ENCODE measurements at places on chromosomes 5 and 9.

GRCh38 chr5:123451047-123451446 is 27.8 kb upstream of the CEP120 start:
- DNase-seq, result no peak

GRCh38 chr9:32161209-32161608 is 223.2 kb upstream of the ACO1 start:
- no peak for DNase-seq

GRCh38 chr5:95382801-95383200 is 8.4 kb upstream of the FAM81B start:
- no peak for DNase-seq

DNA sequence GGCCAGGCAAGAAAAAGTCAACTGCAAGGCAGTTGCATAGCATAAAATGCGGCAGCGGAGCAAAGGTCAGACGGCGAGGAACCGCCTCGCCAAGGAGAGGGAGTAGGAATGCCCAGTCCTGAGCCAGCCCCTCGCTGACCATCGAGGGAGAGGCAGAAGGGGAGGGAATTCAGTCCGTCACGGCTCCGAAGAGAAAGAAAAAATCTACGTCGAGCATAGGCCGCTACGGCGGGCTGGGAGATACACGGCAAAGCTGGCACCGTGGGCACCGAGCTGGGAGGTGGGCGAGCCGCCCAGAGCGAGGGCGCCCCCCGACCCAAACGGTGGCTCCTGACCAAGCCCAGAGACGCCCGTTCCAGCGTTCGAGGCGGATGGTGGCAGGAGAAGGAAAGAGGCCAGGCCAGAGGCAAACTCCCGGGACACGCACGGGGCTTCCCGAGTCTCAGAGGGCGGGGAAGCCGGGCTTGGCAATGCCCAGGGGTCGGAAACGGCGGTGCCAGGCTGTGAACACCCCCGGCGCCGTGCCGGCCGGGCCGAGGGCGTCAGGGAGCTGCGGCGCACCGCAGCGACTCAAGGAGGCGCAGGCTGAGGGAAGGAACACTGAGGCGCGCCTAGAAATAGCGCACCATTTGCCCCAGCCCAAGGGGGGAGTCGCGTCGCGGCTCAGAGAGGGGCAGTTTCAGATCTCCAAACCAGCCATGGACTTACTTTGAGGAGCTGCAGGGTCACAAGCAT is 518 bp downstream of the SPRY4 start:
- peak; percentile 10 for DNase-seq

DNA sequence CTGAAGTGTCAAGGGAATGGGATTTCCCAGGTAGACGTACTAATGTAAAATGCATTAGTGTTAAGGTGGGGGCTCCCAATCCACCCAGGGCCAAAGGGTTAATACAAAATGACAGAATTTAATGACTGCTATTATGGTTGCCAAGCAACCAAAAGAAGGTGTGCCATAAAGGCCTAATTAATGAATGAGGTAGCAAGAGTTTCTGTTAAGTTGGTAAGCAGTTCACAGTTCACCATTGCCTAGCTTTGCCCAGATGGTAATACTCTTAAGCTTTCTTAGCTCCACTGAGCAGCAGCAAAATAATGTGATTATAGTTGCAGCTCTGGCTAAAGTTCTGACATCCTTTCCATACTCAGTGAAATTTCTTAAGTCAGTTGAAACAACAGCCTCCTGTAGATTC is 211.7 kb downstream of the DENND1A start:
- DNase-seq, result no peak

DNA sequence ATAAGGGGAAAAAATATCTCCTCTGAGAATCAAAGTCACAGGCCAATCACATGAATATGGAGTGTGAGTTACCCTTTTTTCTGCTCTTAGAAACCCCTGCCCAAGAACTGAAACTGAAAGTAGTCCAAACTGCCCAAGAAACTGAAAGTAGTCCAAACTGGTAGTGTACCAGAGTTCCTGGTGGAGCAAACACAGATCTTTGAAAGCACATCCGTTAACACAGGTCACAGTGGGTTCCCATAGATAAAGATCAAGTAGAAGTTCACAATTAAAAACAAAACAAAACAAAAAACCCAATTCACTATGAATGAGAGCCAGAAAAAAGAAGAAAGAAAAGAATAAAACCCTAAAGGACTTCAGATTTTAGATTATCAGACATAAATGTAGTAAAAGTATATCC is 332.4 kb upstream of the EFNA5 start:
- peak; percentile 15 for DNase-seq

DNA sequence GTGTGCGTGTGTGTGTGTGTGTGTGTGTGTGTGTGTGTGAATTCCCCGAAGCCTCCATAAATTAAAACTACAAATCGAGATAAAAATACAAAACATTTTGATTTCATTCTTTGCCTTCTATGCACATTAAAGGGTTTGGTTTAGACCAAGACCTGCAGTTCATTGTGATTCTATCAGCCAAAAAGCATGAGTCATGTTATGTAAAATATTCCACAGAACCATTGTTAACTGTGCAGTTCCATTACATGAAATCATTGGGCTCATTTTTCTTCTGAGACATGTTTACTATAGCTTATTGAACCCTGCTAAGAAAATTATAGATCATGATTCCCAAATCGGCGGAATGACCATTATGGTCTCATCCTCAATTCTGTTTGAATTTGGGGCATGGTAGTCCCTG is 11.7 kb downstream of the CAVIN4 start:
- peak; percentile 69 for DNase-seq

- DNase-seq, result no peak
These were observed 109.8 kb downstream of the MCTP1 start for GRCh38 chr5:95175106-95175505.

GRCh38 chr9:3793971-3794383 is 268.2 kb upstream of the RFX3 start:
- DNase-seq, result no peak

DNA sequence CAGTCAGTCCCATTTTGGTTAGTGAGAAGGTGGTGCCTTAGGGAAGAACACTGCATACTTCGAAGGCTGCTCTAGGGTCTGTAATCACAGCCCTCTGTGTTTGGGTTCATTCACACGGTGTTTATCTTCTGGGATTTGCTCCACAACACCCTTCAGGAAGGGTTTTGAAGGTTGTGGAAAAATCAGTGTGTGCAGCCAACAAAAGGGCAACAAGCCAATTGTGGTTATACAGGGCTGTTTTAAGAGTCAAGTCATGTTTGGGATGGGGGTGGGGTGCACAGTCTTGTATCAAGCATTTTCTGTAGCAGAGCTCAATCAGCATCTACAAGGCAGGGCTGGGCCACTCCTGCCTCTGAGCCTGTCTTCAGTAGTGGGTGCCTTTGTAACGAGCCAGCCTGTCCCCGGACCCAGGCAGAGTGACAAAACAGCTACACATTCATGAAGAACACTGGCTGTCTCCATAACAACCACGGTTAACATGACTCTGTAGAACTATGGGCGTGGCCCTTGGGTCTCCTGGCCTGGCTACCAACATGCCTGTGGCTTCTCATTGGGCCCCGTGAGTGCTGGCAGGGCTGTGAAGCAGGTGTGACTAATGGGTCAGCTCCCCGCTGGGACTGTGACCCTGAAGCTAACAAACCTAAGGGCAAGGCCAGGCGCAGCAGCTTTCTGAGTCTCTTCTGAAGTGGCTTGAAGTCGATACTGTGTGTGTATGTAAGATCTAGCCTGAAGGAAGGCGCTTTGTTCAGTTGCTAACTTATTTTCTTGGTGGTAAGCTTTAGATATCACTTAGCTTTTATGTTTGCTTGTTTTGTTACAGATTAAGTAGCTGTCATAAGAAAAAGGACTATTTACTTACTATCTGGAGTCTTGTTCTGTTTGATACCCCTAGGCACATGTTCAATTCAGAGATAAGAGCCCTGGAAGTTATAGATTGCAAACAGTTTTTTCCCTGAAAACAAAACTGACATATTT is 27.9 kb upstream of the GOLM1 start:
- DNase-seq, result no peak

DNA sequence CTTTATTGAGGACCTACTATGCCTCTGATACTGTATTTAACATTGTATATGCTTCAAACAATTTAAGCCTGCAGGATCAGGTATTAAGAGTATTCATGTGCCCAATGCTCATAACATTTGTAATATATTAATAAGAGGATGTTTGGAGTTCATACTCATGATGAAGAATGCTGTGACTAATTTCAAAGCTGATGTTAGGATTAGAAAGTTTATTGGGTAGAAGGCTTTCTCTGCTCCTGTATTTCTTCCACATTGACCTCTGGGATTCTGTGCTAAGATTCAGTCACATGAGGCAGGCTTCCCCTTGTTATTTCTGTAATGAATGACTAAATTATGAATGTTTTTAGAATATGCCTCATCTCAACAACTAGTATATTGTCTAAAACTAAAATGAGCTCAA is 456.4 kb downstream of the NFIB start:
- DNase-seq, result no peak

GRCh38 chr9:17810728-17811571 is 232.1 kb downstream of the SH3GL2 start:
- DNase-seq, result peak; percentile 66

GRCh38 chr9:33129886-33130881 is 37.0 kb downstream of the B4GALT1 start:
- no peak for DNase-seq

- DNase-seq, result no peak
These were observed 8.8 kb downstream of the TMEM171 start for GRCh38 chr5:73129143-73129542.

DNA sequence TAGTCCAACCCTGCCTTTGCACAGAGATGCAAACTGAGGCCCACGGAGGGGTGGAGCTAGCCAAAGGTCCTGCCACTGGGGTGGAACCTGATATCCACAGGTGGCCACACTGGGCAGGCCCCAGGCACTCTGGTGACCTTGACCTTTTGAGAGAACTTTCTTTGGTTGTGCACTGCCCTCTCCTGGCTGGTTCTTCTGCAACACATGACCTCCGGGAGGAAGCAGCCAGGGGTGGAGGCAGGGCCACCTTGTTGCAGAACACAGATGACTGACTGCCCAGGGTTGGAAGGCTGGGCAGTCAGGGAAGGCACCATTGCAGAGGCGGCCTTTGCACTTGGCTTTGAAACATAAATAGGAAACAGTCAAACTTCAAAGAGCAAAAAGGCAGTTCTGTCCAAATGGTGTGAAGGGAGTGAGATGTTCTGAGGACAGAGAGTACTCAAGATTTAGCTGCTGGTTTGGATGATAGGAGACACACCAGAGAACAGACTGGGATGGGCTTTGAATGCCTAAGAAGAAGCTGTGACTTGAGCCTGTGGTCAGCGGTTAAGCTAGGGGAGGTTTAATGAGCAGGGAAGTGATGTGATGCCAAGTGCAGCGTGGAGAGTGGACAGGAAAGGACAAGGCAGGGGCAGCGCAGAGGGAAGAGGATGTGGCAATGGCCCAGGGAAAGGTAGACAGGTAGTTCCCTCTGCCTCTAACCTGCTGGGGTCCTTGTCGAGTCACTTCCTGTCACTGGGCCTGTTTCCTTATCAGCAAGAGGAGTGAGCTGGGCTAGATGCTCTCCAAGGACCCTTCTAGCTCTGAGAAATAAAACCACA is 6.8 kb upstream of the TCOF1 start:
- peak; percentile 60 for DNase-seq

- DNase-seq, result no peak
These were observed 413.9 kb downstream of the GADD45G start for GRCh38 chr9:90018688-90019087.

DNA sequence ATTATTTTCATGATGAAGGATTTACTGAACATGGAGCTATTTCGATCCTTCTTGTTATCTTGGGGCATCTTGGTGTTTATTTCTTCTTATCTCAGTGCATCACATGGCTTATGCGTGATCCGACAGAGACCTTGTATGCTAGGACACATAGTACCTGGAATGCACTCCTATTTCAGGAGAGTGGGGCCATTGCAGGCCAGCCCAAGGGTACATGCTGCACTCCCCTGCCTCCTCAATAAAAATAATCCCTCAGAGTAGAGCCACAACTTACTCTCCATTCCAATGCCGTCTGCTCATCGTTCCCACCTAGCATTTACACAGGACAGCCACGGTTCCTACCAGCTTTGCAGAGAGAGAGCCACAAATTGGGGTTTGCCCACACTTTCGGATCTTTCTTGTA is 43.5 kb downstream of the PCSK5 start:
- DNase-seq, result no peak

DNA sequence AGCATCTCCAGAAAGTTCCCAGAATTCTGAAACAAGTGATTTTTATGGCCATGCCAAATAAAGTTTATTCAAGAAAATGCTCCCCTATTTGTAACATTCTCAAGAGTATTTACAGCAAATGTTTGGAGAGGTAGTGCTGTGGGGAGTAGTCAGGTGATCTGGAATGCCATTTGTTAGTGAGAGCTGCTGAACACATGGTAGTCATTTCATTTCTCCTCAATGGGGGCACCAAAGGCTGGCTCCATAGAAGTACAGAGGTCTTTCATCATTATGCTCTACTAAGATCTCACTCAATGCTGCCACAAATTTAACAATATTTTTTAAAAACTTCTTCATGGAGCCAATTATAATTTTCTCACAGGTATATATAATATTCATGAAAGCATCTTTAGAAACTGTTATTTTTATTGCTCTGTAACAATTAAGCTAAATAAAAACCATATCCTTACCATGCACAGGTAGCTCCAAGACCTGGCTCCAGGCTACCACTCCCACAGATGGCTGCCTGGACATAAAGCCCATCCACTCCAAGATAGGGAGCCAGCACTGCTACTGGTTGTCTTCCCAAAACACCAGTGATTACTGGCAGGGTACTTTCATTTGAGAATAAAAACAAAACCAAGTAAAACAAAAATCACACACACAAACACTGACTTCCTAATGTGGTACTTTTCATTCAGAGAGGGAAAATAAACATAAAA is 200.8 kb downstream of the PLK2 start:
- DNase-seq, result no peak

- no peak for DNase-seq
These were observed 62.7 kb upstream of the CTXN3 start for GRCh38 chr5:127586066-127586770.

DNA sequence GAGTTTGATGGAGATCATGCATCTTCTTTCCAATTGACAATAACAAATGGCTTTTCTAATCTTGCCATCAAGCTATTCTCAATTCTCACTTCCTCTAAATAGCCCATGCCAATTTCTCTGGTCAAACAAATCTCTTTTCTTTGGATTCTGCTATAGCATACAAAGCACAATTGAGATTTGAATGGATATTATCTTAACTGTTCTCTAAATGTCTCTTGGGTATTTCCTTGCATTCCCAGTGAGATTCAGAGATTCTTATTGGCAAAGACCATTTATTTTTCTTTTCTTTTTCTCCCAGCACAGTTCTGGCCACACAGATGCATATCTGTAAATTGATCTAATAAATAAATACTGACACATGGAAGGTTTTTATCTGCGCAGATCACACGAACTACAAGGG is at the start of gene OR1N2:
TSS of gene OR1N2 (plus strand) at position 301 of the 400 bp plus-strand sequence. CDS start 100 bp downstream, outside the sequence.
- no peak for DNase-seq

Measured in kidney capillary endothelial cell (primary cell).